T-helper 2 cell treated with Interferon-gamma antibody and Interleukin-4, amounts not matched to agents 5 μg/mL and 100 μg/mL, for 36 hours (primary cell): ENCODE measurements at places on chromosomes 3 and 15.

DNA sequence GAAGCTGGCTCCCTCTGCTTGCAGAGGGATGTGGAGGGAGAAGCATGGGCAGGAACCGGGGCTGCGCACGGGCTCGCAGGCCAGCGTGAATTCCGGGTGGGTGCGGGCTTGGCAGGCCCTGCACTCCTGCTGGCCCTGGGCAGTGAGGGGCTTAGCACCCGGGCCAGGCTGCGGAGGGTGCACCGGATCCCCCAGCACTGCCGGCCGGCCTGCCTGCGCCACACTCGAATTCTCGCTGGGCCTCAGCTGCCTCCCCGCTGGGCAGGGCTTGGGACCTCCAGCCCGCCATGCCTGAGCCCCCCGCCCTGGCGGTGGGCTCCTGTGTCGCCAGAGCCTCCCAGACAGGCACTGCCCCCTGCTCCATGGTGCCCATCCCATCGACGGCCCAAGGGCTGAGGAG lies 47.6 kb upstream of the SPATA12 start:
- no peak for DNase-seq

GRCh38 chr15:70151462-70151861 lies 53.7 kb upstream of the TLE3 start:
- DNase-seq, result no peak

DNA sequence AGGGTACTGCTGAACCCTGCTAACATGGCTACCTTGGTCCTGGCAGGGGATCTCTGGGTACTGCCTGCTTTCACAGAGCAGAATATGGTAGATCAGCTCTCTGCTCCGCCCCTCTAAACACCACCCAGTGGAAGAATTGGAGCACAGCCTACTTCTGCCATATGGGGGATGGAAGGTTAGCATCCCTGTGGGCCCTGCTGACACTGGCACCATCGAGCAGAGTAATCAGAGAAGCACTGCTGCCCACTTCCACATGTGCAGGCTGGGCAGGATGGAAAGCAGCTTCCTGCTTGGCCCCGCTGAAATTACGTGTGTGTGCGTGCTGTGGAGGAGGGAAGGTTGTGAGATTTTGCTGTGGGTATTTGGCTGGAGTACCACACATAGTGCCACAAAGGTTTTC lies 24.8 kb downstream of the CCR1 start:
- no peak for DNase-seq

DNA sequence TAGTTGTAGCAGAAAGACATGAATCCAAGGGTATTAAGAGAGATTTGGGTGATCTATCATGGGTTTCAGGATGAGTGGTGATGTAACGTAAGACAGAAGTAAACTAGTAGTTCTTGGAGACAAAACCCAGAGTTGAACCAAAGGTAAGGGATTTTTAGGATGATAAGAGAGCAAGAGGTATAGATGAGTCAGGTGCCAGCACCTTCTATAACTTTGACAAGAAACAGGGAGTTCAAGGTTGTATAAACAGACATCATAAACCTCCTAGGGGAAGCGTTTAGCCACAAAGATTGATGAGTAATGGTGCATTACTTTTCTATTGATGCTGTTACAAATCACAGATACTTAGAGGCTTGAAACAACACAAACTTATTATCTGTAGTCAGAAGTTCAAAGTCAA lies 447.3 kb upstream of the ARHGEF26 start:
- peak; percentile 6 for DNase-seq

GRCh38 chr15:34773013-34773412 lies 18.2 kb upstream of the GJD2 start:
- DNase-seq, result no peak

DNA sequence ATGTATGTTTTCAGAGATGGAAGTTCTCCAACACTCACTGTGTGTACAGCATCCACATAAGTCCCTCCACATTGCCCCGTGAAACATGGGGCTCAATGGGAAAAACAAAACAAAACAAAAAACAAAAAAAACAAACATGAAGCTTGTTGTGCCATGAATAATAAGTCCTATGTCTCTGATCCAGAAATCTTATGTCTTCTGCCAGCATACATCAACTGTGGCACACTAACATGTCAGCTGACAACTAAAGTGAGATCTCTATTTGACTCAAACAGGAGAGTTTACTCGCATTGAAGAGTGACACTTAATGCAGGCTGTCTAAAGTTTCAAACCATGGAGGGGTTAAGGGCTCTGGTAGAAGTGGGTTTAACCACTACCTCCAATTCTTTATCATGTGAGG lies 180.2 kb upstream of the ROBO1 start:
- no peak for DNase-seq

GRCh38 chr3:14487821-14488220 lies 52.3 kb downstream of the GRIP2 start:
- no peak for DNase-seq
